NCI-H2081 treated with DMSO at 0.1 percent for 48 hours (cell line): ENCODE measurements at places on chromosomes 4 and X.

DNA sequence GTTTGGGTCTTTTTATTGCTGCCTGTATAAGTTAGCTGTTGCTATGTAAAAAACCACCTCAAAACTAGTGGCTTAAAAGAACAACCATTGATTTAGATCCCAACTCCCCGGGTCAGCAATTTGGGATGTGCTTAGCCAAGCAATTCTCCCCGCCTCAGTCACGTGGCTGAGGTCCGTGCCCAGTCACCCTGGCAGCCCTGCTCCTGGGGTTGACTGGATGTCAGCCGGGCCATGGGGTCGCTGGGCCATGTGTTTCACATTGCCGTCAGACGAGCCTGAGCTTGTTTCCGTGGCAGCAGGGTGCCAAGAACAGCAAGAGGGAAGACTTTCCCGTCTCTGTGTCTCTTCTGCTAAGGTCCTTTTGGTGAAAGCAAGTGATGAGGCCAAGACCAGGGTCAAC, 345.7 kb upstream of the FAT1 start:
- DNase-seq = no peak

DNA sequence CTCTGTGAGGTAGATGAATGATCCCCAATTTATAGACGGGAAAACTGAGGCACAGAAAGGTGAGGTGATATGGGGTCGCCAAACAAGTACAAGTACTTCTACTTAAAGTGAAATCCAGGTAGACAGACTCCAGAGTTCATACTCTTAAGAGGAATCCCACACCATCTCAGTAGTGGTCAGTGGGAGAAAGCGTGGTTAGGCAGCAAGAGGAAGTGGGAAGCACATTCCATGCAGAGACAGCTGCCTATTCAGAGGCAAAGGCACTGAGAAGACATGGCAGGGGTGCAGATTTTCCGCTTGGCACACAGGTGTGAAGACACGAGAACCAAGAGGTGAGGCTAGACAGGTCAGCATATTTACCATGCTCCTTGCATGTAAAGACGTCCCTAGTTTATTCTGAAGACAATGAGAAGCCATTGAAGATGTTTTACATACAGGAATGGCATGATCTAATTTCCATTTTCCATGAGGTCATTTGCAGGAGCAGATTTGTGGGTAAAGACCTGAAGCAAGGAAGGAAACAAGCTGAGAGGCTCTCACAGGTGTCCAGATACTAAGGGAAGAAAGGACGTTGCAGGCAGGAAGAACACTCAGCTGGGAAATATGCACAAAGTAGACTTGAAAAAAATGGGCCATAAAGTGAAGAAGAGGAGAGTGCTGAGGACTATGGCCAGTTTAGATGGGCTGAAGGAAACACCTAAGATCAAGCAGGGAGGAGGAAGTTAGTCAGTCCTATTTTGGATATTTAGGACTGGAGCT, 17.3 kb upstream of the CLNK start:
- no peak for DNase-seq

DNA sequence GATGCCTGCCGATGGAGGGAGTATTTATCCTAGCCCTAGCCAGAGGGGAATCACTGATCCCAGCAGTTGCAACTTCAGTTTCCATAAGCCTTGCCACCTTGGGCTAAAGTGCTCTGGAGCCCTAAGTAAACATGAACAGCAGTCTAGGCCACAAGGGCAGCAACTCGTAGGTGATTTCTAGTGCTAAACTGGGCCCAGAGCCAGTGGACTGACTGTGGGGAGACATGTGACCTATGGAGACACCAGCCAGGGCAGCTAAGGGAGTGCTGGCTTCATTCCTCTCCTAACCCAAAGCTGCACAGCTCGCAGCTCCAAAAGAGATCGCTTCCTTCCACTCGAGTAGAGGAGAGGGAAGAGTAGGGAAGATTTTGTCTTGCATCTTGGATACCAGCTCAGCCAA, 120.8 kb upstream of the MAGEA10 start:
- no peak for DNase-seq

DNA sequence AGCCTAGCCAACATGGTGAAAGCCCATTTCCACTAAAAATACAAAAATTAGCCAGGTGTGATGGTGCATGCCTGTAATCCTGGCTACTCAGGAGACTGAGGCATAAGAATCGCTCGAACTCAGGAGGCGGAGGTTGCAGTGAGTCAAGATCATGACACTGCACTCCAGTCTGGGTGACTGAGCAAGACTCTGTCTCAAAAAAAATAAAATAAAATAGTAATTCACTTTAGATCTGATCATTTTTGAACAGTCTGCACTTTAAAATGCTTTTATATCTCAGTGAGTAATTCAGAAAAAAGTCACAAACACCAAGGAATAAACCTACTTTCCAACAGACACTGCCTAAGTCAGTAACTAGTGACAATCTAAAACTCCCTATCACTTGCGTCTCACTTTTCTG, 25.6 kb upstream of the CORIN start:
- DNase-seq = no peak

- no peak for DNase-seq
Measured at GRCh38 chrX:102712981-102713625, 855 bp downstream of the GPRASP2 start.

DNA sequence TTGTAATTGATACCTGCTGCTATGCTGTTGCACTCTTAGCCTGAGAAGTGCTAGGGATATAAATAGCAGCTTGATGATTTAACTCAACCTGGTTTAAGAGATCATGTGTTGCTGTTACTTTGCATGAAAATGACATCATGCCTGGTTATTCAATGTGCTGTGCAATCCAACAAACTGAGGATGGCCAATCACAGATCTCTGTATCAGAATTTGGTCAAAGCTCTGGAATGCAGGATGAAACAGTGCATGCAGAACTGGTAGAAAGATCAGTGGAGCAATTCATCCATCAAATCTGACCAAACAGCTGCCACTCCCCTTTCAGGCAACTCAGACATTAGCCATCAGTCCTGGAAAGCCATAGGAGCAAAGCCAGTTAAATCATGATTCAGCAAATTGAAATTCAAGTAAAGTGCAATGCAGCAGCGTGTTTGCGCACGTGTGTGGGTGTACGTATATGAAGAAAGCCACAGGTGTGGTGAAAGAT, 160.3 kb upstream of the RASGEF1B start:
- DNase-seq = no peak

DNA sequence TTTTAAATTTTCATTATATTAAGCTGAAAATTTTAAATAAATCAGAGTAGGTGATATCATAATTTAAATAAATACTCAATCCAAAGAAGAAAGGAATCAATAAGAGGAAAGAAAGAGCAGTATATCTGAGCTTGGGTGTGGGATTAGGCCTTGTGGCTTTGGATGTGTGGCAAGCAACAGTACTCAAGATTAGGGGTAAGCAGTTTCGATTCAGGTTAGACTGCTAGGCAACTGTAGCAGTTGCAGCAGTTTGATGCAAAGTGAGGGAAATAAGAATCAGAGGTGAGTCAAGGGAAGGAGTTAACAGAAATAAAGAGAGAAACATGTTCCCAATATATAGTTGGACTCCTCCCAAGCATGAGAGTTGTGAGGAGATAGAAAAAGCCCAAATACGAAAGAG, 599.6 kb upstream of the KLHL4 start:
- DNase-seq = no peak
